ENCODE measurements at places on chromosomes 12 and 14.

DNA sequence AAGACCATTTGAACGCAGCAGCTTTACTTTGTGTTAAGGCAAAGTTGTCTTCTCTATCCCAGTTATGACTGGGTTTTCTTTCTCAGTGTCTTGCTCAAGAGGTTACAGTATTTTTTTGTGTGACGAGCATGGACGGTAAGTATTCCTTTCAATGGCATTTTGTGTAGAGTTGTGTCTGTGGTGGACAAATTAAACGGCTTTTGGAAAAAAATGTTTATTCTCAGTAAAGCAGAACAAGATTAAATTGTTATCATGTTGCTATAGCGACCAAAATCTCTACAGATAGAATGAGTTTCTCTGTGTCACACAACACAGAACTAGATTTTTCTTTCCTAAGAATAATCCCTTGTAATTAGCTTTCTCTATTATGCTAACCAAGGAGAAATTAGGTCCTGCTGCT lies 417.1 kb downstream of the AEBP2 start:
- no peak for DNase-seq

DNA sequence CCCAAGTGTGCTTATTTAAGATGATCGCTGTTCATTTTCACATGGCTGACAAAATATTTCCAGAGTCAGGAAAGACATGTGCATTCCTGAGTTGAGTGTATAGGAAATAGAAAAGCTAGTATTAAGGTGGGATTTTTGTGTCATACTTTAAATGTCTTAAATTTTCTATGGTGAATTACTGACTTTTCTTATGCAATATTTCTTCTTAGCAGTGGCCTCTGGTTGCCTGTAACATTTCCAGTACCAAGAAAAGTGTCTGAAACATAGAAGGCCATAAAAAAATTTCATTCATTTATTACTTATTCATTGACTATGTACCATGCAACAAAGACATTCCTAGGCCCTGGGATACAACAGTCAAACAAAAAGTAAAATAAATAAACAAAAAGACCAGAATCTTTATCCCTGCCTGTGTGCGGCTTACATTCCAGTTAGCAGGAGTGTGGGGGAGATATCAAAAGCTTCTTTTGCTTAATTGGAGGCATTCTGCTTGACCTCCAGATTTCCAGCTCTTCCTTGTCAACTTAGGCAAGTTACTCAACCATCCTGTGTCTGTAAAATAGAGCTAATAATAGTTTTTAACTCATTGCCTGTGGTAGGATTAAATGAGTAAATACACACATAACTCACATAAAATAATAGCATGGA lies 216.3 kb upstream of the FLRT2 start:
- DNase-seq: no peak

DNA sequence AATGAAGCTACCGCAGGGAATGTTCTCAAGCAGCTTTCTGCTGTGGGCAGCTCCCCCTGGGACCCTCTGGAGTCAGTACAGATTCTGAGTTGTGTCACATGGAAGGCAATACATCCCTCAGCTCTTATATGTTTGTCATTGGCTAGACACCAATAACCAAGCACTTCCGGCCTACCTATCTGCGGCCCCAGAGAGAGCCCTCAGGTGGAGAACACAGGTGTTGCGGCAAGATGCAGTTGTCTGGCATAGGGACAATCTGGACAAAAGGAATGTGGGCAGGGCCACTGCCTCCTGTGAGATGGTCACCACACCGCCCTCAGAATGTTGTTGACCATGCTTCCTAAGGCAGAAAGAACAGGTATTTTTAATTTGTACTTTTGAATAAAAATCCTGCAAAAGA lies 118.7 kb downstream of the BRMS1L start:
- DNase-seq: peak; percentile 53

- peak; percentile 65 for DNase-seq
These were observed 41.3 kb downstream of the MED13L start for GRCh38 chr12:116236148-116236731.

DNA sequence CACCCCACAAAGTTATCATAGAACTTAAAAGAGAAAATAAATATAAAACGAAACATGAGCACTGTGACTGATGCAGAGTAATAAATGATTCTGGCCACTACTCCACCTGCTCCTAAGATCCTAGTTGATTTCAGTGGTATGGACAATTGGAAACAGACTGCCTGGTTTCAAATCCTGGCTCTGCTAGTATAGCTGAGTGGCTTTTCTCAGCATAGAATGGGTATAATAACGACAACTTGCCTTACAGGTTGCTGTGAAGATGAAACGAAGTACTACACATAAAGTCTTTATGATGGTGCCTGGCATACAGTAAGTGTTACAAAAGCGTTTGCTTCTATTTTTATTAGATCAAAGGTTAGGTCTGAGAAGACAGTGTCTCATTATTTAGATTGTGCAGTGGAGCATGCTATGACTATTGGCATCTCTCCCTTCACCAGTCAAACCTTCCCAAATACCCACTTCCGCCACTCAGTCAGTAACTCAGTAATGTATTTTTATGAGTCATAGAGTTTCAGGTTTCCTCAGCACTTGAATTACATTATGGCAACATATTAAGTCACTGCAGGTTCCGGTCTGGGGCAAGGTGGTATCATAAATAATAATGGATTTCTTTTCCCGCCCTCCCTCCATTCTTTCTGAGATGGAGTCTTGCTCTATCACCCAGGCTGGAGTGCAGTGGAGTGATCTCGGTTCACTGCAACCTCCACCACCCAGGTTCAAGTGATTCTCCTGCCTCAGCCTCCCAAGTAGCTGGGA lies 29.7 kb upstream of the NR2C1 start:
- DNase-seq: peak; percentile 97

DNA sequence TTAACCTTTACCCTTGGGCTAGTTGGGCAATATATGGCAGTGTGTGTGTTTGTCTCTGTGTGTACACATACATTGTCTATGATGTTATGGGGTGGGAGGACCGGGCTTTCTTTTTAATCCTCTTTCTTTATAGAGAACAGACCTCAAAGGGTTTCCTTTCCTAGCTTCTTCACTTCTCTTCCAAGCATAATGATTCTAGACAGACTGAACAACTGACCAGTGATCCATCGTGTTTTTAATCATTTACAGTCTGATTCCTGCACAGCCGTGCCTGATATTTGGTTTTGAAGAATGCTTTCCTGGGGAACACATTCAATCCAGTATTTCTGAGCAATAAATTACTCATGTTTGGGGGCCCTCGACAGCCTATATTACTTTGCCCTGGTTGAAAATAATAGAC lies 481.1 kb upstream of the DCN start:
- DNase-seq: no peak

DNA sequence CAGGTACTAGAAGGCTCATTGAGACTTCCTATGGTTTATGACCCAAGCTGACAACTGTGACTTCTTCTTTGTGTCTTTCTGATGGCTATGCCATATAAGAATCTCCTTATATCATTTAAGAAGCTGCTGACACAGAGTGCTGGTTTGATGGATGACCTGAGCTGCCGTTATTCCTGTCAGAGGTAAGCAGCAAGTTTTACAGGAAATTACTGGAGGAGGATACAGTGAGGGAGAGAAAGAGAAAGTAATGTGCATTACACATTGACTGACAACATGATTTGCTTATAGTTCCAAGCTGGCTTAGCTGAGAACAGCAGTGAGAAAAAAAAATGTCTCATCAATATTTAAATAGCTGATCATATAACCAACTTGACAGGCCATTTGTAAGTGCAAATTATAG lies 981.4 kb downstream of the FSCB start:
- DNase-seq: no peak
